CD4-positive, alpha-beta T cell treated with Interleukin-21 for 1 hour (primary cell): ENCODE measurements at places on chromosomes 5 and 9.

- DNase-seq: no peak
These were observed 4.4 kb upstream of the ELAVL2 start for GRCh38 chr9:23830476-23830805.

DNA sequence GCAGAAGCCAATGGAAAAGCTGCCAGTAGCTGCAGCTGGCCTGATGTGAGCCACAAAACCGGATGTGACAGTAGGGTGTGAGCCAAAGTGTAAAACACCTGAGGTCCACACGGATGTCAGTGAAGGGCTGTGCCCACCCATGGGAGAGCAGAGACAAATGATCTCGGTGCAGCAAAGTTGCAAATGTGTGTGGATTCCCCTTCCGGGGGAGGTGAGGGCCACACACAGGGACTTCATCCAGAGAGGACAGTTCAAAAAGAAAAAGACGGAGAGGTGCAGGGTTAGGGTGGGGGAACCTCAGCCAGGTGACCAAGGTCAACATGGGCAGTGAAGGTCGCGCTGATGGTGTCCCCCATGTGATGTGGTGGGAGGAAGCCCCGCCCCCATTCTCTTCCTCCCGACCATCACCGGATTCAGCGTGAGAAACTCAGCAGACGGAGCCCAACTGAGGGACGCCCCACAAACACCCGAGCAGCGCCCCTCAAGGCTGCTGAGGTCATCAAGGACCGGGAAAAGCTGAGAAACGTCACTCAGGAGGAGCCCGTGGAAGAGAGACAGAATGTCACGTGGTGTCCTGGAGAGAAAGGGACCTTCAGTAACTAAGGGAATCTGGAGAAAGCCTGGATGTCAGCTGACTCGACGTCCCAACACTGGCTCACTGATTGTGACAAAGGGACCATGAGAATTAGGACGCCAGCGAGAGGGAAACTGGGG, 11.4 kb upstream of the PTGDS start:
- peak; percentile 77 for DNase-seq

DNA sequence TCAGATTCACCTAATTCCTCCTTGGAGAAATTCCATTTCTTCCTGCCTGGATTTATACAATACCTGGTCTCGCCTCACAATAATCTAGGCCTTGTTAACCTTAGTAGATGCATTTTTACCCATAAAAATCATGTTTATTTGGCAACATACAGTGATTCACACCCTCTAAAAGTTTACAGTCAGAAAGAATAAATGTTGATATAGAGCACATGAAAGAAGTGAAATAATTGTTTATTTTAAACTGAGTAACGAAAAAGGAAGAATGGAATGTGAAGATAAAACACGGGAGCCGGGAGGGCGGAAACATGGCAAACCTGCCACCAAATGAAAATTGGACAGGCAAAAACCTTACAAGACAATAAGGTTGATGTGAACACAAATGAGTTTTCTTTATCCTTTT, 28.9 kb upstream of the KCNN2 start:
- DNase-seq: no peak

- DNase-seq: peak; percentile 29
These were observed 1.8 kb upstream of the WDR31 start for GRCh38 chr9:113341712-113342410.

- DNase-seq: no peak
These were observed 1.3 kb downstream of the TLX3 start for GRCh38 chr5:171310212-171310818.

- no peak for DNase-seq
These were observed 218.6 kb downstream of the ESM1 start for GRCh38 chr5:54766748-54767147.

DNA sequence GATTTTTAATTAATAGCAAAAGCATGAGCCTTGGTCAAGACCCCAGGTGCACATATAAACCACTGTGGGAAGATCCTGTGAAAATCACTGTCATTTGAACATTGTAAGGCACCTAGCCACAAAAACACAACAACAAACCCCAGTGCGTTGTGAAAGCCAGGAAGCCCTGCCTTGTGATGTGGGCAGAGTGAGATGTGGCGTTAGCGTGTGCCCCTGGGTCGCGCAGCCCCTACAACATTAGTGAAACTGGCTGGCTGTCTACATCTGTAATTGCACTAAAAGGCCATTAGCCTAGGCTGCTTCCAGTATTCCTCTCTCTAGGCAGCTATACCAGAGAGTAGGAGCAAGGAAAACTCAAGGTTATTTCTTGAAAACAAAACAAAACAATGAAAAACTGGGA, 21.1 kb upstream of the PDZD2 start:
- no peak for DNase-seq

GRCh38 chr9:127980060-127980705, 606 bp downstream of the EEIG1 start:
- DNase-seq: peak; percentile 59

DNA sequence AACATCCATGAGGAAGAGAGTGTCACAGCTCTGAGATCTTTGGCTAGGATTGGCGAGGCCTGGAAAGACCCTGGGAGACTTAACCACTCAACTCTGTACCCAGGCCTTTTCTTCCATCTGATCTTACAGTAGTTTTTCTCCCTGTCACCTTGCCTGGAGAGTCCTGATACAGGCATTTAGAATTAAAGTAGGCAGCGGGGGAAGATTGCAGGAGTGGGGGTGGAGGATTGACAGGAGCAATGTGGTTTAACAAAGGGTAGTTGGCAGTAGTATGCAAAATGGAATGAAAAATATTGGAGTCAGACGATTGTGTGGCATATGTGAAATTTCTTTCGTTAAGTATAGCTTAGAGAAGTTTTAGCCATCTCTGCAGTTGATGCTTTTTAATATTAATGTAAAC, 16.9 kb downstream of the TMEFF1 start:
- no peak for DNase-seq

DNA sequence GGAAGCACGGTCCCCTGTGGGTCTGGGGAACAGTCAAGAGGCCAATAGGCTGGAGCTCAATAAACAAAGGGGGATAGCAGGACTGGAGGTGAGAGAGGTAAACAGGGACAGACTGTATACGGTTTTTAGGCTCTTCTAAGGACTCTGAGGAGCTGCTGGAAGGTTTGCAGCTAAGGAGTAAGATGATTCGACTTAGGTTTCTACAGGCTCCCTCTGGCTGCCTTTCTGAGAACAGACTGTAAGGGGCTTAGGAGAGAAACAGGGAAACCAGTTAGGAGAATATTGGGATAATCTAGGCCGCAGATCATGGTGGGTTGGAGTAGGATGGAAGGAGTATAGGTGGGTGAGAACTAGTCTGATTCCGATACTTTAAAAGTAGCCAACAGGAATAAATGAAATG, 10.4 kb downstream of the CDK5RAP2 start:
- DNase-seq: no peak

DNA sequence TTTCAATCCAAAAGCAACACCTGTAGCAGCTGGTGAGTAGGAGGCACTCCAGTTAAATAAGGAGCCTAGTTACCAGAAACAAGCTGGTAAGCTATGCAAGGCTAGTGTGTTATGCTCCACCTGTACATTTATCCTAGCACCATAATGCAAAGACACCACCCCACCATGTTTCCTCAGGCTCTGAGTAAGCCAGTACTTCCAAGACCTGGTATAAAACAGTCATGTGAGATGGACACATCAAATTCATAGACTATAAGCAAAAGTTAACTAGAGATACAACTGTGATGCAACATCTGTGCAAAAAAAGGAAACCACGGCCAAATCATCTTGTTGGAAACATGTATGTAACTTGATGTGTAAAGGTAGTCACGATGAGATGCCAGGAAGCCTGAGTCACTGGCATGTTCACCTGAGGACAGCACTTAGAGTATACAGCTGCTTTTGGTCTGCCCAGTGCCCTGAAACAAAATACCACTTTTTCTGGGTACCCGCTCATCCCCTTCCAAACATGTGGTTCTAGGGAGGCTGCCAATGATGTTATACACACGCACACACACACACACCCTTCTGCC, 66.1 kb downstream of the CDK5RAP2 start:
- DNase-seq: no peak

DNA sequence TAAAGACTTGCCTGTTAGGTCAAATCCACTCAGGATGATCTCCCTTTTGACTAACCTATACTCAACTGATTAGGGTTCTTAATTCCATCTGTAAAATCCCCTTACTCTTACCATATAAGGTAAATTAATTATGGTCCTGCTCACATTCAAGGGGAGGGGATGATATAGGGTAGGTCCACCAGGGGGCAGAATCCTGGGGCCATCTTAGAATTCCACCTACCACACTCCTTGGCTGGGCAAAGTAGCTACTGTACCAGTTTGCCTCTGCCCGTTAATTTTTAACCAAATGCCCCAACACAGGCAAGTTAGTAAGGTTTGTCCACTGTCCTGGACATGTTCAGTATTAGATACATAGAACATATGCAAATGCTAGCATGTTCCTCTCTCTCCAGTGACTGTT, 262.4 kb downstream of the SEMA5A start:
- no peak for DNase-seq

GRCh38 chr5:54669845-54670244, 152.3 kb downstream of the SNX18 start:
- no peak for DNase-seq

GRCh38 chr5:14250748-14251701, 107.9 kb downstream of the TRIO start:
- DNase-seq: no peak

DNA sequence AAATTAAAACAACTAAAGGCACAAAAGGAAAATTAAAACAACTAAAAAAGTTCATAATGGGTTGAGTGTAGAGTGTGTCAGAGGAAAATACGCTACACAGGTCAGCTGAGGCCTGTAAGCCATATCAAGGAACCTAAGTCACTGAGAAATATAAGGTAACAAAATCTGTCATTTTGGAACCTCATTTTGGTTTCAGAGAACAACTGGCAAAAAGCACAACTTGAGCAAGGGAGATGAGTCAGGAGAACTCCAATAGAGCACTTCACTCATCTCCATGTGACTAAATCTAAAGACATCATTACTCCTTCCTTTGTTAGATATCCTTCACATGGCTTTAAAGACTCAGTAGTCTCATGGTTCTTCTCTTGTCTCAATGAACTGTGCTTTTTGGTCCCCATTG, 269.4 kb upstream of the POU5F2 start:
- no peak for DNase-seq

DNA sequence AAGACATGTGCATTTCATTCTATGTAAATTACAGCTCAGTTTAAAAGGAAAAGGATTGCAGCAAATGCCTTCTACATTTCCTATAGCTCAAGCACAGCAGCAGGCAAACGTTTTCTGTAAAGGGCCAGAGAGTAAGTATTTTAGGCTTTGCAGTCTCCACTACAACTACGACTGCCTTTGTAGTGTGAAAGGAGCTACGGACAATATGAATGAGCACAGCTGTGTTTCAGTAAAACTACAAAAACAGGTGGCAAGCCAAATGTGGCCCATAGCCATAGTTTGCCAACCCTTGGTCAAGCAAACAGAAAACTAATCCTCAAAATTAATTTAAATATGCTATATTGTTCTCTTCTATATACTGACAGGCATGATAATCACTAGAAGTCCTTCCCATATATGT, 7.2 kb downstream of the PTBP3 start:
- DNase-seq: no peak

GRCh38 chr9:2992427-2992826, 148.5 kb upstream of the PUM3 start:
- no peak for DNase-seq

- DNase-seq: no peak
These were observed 26.9 kb downstream of the BICD2 start for GRCh38 chr9:92737611-92738299.
